ENCODE measurements at places on chromosomes 3 and 15.
A peak's percentile ranks its signal among the peaks of the same experiment; 100 is the strongest.

DNA sequence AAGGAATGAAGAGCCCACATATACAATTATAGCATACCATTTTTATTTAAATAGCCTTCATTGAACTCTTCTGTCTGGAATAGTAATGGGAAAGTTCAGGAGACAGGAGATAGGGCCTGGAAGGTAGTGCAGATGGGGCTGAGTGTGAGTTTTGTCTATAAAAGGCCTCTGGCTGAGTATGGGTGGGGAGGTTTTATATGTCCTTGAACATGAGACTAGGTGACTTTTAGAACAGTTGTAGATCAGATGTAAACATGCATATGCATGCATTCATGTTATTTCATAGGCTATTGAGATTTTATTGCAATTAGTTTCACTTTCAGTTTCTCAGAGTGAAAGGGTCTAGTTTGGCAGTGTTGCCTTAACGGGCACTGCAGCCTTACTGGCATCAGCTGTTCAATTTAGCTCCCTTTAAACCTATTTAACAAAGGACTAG, 27.1 kb downstream of the CGGBP1 start:
- peak; percentile 90 for ATAC-seq

DNA sequence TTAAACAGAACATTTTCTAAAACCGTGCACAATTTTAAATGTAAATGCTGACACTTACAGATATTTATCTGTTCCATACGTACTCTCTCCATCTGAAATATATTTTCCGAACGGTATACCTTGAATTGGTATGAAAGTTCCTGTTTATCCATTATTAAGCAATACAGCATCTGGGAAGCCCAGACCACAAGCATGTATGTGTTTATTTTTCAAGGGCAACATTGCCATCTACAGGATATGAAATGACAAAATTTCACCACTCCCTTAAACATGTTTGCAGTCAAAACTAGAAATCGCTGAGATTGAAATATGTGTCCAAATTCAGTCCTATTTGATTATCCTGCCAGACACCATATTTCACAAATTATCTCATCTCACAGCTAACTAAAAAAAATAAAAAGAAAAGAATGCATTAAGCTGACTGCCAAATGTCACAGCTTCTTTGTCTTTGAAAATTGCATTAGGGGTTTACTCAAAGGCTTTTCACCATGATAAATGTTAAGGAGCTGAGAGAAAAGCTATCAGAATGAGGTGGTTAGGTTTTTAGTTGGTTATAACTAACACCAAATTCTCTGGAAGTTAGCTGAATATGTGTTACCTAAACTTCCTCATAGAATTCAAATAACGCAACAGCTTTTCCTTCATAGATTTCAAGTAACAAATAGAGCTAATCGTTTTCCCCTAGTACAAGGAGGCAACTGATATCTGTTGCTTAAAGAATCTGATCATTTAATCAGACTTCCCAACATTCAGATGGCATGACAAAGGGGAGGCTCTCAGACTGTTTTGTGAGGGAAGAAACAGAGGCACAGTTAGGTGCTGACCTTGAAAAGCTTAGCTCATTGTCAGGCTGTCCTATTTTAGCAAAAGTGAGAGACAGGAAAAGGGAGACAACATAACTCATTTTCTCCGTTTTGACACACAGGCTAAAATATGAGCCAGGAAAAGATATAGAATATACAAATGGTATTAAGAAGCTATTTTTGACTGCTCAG, 533.1 kb downstream of the TBL1XR1 start:
- ATAC-seq = peak; percentile 79

- no peak for ATAC-seq
Measured at GRCh38 chr3:22748453-22749045, 454.6 kb upstream of the UBE2E2 start.

GRCh38 chr15:60708684-60709083, 229.7 kb upstream of the ICE2 start:
- no peak for ATAC-seq

- ATAC-seq = no peak
Measured at GRCh38 chr3:112038863-112039262, 4.3 kb downstream of the TMPRSS7 start.

- ATAC-seq = no peak
Measured at GRCh38 chr15:79756365-79756764, 140.4 kb downstream of the MTHFS start.

- no peak for ATAC-seq
Measured at GRCh38 chr3:177705976-177706823, 508.9 kb upstream of the TBL1XR1 start.

DNA sequence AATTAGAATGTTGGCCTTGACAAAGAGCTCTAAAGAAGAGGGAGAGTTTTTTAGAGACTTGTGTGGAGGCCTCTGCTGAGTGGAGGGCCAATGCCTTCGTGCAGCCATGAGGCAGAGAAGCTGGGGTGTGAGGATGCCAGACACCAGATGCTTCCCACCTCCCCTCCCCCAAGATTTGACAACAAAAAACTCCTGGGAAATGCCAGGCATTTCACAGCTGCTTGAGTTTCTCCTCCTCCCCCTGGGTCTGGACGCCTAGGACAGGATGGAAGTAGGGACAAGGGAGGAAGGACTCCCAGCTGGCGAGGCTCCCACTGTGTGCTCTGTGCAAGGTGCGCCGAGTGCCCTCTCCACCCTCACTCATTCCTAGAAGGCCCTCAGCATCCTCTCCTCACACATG, 20.1 kb downstream of the TGM4 start:
- ATAC-seq = no peak

DNA sequence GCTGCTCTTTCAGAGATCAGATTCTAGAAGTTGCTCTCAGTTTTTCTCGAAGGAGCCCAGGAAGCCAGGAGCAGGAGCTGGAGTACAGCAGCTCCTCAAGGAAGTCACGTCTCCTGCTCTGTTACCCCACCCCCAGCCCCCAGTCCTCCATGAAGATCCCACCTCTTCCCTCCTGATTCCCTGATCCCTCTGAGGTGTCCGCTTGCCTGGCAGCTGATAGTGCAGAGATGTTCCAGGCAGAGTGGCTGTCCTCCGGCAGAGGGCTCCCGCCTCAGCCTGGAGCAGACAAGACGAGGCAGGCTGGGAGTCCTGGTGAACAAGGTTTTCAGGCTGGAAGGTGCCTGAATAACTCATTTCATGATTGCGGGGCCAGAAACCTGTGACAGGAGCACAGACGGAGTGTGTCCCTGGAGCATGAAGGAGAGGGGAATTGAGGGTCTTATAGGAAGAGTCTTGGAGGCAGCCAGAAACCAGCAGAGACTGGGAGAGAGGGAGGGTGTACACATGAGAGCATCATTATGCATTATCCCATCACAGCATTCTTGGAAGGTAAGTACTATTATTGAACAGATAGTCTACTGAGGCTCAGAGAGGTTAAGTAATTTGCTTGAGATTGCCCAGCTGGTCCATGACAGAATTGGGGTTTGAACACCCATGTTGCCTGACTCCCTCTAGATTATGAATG, 1.2 kb downstream of the HRH1 start:
- peak; percentile 54 for ATAC-seq

DNA sequence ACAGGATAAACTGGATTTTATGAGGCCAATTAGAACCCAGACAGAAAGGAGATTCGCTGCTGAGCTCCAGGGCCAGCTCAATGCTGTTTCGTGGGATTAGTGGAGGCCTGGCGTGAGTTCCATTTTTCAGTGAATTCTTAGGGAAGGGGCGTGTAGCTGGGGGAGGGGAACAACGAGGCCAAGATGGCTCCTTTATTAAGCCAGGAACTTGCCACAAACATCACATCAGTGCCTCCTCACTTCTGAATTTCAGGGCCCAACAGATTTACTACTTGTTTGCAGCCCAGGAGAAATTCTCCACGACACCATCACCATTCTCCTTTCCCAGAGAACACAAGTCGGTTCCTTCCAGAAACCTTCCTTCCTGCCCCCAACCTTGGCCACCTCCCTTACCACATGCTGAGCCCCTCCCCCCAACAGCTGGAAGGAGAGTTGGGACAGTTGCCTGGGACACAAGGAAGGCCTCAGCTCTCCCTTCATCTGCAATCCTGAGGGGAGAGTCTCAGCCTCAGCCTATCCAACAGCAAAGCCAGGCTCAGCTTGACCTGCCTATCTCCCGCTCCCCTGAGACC, 5.8 kb downstream of the IGDCC4 start:
- ATAC-seq = no peak

DNA sequence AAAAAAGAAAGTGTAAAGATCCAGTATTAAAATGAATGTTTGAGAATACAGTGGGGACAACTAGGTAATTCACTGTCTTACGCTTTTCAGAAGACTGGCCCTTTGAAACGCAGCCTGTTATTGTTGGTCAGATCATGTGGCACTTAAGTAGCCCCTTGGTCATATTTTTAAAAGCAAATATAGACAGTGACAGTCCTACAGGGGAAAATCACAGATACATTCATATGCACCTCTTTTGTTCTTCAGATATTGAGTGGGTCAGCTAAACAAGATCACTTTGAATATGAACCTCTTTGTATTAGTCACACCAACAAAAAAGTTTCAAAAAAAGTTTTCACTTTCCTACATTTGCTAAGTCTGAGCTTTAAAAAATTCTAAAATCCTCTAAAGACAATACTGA, 36.0 kb downstream of the TIGIT start:
- ATAC-seq = no peak

GRCh38 chr3:167507954-167508353, 34.1 kb upstream of the SERPINI2 start:
- no peak for ATAC-seq

DNA sequence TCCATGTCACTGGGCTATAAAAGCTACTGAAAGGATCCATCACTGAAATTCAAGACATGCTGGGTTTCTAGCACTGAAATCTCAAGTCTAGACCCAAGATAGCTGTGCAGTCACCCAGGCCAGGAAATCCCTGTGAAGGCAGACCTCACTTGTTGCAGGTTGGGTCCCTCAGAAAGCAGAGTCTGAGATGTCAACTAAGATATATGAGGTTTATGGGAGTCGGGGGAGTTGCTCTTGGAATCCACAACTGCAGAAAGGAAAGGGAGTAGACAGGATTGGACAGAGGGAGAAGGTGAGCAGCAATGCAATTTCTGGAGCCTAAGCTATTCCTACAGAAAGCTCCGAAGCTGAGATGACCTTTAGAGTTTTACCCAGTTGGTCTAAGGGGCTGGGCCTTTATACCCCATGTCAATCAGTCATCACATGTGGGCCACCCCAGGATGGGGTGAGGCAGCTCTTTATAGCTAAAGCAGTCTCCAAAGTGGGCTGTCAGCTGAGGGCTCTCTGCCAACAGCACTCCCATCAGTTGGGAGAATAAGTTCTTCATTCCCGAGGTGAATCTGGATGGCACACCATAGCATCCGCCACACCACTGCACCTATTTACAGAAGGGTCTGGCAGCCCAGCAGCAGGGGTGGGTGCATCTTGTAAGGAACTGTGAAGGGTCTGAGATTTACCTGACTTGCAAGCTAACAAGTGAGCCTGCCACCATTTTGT, 52.3 kb upstream of the ACVR2B start:
- no peak for ATAC-seq

- no peak for ATAC-seq
Measured at GRCh38 chr3:32374788-32375595, 16.7 kb upstream of the CMTM7 start.

DNA sequence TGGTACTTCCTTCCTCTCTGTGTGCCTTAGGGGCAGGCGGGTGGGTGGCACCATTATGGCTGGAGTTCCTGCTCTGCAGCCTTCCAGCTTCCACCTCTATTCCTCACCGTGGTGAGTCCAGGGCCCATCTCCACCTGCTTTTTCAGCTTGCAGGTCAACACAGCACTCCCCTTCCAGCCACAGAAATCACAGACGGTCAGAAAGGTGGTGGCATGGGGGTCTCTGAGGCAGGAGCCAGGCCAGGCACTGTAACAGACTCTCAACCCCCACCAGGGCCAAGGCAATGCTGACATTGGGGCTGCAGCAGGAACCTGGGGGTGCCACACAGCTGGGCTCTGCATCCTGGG, 16.6 kb downstream of the KLF15 start:
- ATAC-seq = no peak

DNA sequence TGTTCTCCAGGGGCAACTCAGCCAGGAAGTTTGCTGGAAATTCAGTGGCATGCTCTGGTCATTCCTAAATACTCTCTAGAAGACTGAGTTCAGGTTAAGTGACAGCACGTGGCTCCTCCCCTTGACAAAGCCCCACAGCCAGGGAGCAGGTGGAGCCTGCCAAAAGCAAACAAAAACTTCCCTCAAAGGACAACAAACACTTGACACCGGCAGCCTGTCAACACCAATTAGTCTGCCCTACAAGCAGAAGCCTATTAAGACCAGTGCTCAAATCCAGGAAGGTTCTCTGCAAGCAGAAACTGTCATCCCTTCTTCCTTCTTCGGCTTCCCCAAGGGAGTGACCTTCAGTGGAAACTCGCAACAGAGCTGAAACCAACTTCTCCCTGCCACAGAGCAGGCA, 5.0 kb downstream of the MEX3B start:
- no peak for ATAC-seq

DNA sequence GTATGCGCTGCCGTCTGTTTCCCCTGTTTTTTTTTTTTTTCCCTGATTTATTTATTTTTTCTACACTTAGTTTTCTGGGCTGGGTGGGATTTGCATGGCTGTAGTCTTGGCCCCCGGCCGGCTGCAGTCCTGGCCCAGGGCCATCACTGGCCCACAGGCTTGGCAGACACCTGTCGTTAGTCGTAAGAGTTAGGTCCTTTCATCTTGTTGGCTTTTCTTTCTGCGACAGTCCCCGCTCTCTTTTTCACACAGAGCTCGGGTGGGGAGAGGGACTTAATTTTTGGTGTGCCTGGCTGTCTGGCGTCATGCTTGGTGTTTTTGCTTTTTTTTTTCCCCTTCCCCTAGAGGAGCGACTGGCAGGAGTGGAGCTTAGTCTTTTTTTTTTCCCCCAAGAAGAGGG, 183.4 kb downstream of the KLF13 start:
- ATAC-seq = no peak

DNA sequence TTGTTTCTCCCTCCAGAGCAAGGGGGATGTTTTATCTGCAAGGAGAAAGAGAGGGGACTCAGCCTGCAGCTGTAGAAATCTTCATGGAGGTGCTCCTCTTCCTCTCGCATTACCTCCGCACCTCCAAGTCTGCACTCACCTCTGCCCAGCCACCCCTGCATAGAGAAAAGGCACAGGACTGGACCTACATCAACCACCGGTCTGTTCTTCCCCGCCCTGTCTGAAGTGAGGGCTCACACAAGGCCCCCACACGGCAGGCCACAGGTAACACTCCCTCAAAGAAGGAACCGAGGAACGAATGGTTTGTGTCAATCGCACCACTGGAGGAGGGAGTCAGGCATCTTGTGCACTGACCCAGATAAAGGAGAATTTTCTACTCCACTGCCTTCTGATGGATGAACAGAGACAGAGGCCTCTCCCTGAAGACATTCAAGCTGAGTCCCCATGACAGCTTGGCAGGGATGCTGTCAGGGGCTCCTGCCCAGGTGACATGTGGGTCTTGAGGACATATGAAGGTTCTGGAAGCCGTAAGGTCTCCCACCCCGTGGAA, 260.3 kb downstream of the XXYLT1 start:
- no peak for ATAC-seq

DNA sequence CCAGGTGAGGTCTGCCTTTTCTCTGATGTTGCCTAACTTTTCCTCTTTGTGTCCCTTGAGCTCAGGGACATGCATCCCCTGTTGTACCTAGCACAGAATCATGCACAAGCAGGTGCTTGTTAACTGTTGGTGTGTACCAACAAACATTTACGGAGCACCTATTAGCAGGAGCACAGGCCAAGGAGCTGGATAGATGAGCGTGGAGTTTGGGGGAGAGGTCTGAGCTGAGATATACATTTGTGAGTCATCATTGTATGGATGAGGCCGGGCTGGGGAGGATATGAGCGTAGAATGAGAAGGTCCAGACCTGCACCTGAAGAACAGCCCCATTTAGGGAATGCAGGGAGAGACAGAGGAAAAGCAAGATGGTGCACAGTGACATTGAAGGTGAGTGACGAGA, 53.4 kb downstream of the SMAD3 start:
- no peak for ATAC-seq

Data from motor neuron (in vitro differentiated cells).